ENCODE measurements at places on chromosomes 5 and 9. TPM values are rescaled to one million over a fixed set of nuclear protein-coding genes. Genes with fewer than 3 reads are reported as not detected.

DNA sequence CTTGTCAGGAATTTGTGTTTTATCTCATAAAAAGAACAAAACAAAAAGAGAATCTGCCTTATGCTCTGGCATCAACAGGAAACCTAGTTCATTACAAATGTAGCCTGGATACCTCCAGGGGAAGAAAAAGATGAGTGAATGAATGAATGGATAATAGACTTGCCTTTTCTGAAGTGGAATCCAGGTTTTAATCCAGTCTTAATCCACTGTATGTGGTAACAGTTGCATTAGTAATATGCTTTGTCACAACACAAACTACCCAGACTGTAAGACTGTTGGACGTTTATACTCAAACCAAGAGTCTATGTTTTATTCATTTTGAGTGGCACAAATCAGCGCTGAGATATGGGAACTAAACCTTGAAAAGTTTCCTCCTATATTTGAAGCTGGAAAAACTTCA lies 32.1 kb upstream of the MAP3K1 start:
- DNase-seq = no peak

DNA sequence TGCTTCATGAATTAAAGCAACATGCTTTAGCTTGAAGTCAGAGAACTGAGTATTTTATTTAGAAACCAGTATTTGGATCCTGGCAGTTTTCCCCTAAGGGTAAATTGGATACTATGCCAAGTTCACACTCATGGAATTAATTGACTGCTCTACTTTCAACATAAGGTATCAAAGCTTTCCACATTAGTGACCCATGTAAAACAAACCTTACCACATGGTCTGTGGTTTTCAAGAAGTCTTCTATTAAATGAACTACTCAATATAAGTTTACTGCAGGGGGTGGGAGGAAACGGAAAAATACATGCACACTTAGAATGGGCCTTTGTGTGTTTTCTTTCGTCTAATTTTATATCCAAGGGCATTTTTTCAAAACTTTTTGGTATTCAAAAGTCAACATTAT lies 232.0 kb upstream of the FBXL7 start:
- no peak for DNase-seq

DNA sequence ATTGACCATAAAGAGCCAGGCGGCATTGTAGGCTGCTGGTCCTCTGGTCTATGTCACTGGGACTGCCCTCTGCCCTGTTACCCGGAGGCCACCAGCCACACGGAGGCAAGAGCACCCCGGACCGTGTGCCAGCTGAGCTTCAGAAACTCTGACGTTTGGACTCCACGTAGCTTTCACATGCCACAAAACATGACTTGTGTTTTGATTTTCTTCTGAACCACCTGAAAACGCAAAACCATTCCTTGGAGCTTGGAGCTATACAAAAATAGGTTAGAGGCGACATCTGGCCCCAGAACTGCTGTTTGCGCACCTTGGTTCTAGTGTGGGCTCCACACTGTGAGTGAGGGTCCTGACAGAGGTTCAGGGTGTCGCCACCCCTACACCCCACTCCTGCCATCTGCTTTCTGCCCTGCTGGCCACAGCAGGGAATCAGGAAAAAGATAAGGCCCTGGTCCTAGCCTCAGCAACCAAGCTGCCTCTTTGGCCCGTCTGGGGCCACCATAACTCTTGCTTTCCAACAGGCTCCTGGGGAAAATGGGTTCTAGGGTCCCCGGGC lies 151.3 kb upstream of the IRX2 start:
- no peak for DNase-seq

GRCh38 chr9:71638627-71639026 lies 129.7 kb downstream of the CEMIP2 start:
- no peak for DNase-seq

FCN1 gene
- total RNA-seq = not detected

SPINK4 gene
- total RNA-seq = not detected

Data from activated T-cell treated with anti-CD3 and anti-CD28 coated beads, Interleukin-2, amount 50 U/mL, for 4 hours (primary cell).